ENCODE measurements at places on chromosomes 16 and 17. TPM values are rescaled to one million over a fixed set of nuclear protein-coding genes. Genes with fewer than 3 reads are reported as not detected.

KRT28 gene
- not detected for total RNA-seq

C16orf92 gene
- total RNA-seq, result not detected

KRTAP1-3 gene
- not detected for total RNA-seq

BICDL2 gene
- 1.9 TPM for total RNA-seq

RHBDL1 gene
- 1.5 TPM for total RNA-seq

SMYD4 gene
- total RNA-seq, result 27.4 TPM

NOD2 gene
- 24.1 TPM for total RNA-seq

C16orf46 gene
- total RNA-seq, result 0.73 TPM

TBX21 gene
- total RNA-seq, result 61.1 TPM

MYH1 gene
- total RNA-seq, result not detected

GRAPL gene
- total RNA-seq, result 9.2 TPM

- peak overlapping the region; percentile 94 for H3K27ac ChIP-seq
- peaks cover 33% of the 10 kb centered on the region for H3K4me1 ChIP-seq
- no peaks in the 10 kb centered on the region for H3K36me3 ChIP-seq
- peak overlapping the region; percentile 94 for H3K4me3 ChIP-seq
- peak; percentile 27 for DNase-seq
- H3K27me3 ChIP-seq, result no peaks in the 10 kb centered on the region
These were observed 827 bp upstream of the UBALD1 start for GRCh38 chr16:4615384-4616046.

DNA sequence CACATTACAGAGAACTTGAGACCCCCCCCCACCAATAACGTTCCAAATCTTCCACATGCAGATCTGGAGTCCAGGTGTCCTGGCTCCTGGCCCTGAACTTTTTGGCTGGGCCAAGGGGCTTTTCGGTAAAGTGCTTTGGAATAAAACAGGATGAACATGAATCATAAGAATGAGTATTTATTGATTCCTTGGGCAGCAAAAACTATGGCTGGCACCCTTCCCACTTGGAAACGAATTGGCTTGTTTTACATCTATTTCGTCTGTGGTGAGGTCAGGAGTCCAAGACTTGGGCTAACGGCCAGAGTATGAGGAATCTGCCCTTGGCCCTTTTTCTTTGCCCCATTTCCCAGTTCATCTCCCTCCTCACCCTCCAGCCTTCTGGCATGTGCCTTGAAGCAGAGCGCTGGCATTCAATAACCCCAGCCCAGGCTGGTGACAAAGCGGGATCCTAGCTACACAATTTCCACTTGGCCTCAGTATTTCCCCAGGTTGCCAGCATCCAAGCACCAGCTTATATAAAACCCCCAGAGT, 4.1 kb upstream of the UBTF start:
- H3K27ac ChIP-seq, result no peak overlapping the region
- no peak overlapping the region for H3K4me3 ChIP-seq
- DNase-seq, result no peak
- H3K27me3 ChIP-seq, result no peaks in the 10 kb centered on the region
- H3K36me3 ChIP-seq, result peaks cover 5% of the 10 kb centered on the region
- H3K4me1 ChIP-seq, result peaks cover 10% of the 10 kb centered on the region

DNA sequence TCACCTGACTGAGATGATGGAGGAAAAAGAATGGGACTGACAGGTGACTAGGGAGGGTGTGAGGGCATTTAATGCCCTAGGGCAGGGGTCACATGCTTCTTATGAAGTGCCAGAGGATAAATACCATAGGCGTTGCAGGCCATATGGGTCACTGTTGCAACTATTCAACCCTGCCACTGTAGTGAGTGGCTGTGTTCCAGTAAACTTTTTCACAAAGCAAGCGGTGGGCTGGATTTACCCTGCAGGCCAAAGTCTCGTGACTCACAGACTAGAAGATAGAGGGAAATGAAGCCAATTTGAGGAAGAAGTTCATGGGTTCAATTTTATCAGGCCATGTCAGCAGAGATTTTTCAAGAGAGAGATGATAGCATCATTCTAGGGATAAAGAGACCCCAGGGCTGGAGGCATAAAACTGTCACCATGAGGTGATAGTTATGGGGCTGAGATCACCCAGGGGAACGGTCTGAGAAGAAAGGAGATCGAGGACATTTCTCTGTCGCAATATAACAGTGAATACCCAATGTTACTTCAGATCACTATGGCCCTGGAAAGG, 8.6 kb downstream of the ARHGAP17 start:
- H3K27me3 ChIP-seq, result no peaks in the 10 kb centered on the region
- peaks cover 21% of the 10 kb centered on the region for H3K36me3 ChIP-seq
- no peak overlapping the region for H3K27ac ChIP-seq
- H3K4me1 ChIP-seq, result peaks cover 30% of the 10 kb centered on the region
- DNase-seq, result no peak
- no peak overlapping the region for H3K4me3 ChIP-seq

DNA sequence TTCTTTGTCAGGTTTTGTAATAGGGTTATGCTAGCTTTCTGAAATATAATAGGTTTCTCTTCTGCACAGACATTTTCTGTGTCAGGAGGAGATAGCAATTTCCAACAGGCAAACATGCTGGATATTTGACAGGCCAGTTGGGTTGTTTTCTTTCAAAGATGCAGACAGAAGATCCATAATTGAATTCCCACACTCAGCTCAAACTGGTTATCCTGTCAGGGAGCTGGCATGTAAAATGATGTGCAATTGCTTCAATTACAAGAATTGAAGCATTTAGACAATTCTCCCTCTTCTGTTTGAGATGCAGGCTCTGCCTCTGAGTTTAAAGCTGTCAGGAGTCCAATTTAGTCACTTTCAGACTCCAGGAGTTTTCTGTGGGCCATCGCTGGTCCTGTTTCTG, 146.2 kb upstream of the ZKSCAN2 start:
- H3K36me3 ChIP-seq, result no peaks in the 10 kb centered on the region
- H3K4me1 ChIP-seq, result no peaks in the 10 kb centered on the region
- no peak overlapping the region for H3K27ac ChIP-seq
- H3K4me3 ChIP-seq, result no peak overlapping the region
- no peak for DNase-seq

DNA sequence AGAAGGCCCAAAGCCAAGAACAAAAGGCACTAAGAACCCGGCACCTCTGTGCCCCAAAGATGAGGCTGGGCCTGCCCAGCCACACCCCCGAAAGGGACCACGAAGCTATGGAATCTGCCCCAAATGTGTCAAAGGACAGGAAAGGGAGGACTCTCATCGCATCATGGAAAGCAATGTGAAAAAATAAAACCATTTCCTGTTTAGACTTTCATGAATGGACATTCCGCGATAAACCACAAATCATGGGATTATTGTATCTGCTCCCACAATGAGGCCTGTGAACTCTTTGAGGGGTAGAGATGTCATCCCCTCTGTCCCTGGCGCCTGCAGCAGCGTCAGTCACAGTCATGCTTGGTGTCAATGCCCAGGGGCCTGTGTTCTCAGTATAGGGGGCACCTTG, 135.0 kb downstream of the COPRS start:
- H3K36me3 ChIP-seq, result no peaks in the 10 kb centered on the region
- H3K4me1 ChIP-seq, result no peaks in the 10 kb centered on the region

- peaks cover 9% of the 10 kb centered on the region for H3K27me3 ChIP-seq
- peak overlapping the region; percentile 70 for H3K4me3 ChIP-seq
- peak overlapping the region; percentile 88 for H3K27ac ChIP-seq
- H3K4me1 ChIP-seq, result peaks cover 50% of the 10 kb centered on the region
- no peaks in the 10 kb centered on the region for H3K36me3 ChIP-seq
These were observed 77.0 kb upstream of the TNRC6C start for GRCh38 chr17:77881545-77881944.

GRCh38 chr17:3888343-3889171, 4.3 kb downstream of the CAMKK1 start:
- no peak for DNase-seq
- H3K4me3 ChIP-seq, result no peak overlapping the region
- no peak overlapping the region for H3K27ac ChIP-seq
- no peaks in the 10 kb centered on the region for H3K36me3 ChIP-seq

GRCh38 chr17:67602974-67603373, 114.8 kb upstream of the NOL11 start:
- H3K4me3 ChIP-seq, result no peak overlapping the region
- peak; percentile 54 for DNase-seq
- no peak overlapping the region for H3K27ac ChIP-seq
- no peaks in the 10 kb centered on the region for H3K27me3 ChIP-seq
- no peaks in the 10 kb centered on the region for H3K36me3 ChIP-seq
- H3K4me1 ChIP-seq, result no peaks in the 10 kb centered on the region

DNA sequence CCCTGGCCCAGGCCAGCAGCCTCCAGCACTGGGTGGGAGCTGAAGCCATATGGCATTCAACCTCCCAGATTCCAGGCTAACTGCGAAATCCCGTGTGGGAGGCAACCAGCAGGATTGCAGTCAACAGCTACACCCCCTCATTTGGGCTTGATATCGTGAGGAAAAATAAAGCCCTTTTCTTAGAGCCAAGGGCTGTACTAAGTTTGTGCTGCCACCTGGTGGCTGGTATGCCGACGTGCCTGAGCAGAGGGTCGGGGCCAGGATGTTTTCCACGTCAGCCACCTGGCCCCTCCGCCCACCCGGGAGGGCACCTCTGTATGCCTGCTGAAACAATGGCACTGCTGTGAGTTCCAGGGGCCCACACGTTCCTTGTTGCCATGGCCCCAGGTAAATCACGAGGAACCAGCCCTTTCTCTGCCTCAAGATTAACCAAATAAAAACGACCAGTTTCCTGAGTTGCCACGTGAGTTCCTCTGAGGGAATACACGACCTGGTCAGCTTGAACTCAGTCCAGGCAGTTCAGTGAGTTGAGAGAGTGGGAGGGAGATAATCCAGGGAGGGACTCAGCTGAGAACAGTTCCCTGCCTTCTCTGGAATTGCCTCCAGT, 9.0 kb downstream of the TMEM98 start:
- H3K36me3 ChIP-seq, result no peaks in the 10 kb centered on the region
- H3K4me1 ChIP-seq, result peaks cover 6% of the 10 kb centered on the region
- peaks cover 13% of the 10 kb centered on the region for H3K27me3 ChIP-seq
- H3K4me3 ChIP-seq, result peak overlapping the region; percentile 10
- H3K27ac ChIP-seq, result no peak overlapping the region

DNA sequence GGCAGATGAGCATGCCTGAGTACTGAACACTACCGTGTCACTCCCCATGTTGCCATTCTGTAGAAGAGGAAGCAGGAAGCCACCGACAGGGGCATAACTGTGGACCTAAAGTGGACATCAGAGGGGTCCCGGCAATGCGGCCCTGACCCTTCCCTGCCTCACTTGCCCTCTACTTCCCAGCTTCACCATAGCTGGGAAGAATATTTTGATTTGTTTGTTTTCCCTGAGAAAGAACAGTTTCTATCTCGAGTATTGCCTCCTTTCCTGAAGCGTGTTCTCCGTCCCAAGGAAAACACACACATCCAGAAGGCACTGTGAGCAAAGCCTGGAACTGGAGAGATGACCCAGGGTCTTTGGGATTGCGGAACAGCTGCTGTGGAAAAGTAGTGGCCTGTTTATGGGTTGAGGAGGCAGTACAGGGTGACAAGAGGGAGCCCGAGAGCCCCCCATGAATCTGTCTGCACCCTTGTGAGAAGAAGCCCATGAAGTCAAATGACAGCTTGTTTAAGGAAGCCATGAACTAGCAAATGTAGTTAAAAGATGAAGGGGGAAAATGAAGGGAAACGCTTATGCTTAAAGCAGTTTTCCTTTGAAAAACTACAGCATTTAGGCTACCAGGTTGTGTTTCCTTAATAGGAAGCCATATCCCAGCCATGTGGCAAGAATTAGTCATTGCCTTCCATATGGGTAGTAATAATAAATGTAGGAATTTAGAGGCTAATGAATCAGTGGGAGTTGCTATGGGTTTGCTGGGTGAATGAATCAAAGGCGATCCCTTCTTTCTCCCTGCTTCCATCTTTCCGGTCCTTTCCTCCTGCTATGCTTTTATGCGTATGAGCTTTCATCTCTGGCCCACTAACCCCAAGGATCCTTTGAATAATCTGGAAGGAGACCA, 90.0 kb upstream of the TBX2 start:
- H3K4me1 ChIP-seq, result no peaks in the 10 kb centered on the region
- H3K4me3 ChIP-seq, result no peak overlapping the region
- H3K27me3 ChIP-seq, result no peaks in the 10 kb centered on the region
- H3K36me3 ChIP-seq, result no peaks in the 10 kb centered on the region

GRCh38 chr16:49799172-49799571, 56.7 kb downstream of the ZNF423 start:
- H3K27ac ChIP-seq, result no peak overlapping the region
- no peak for DNase-seq
- H3K4me3 ChIP-seq, result no peak overlapping the region
- H3K4me1 ChIP-seq, result no peaks in the 10 kb centered on the region
- no peaks in the 10 kb centered on the region for H3K36me3 ChIP-seq
- peaks cover 2% of the 10 kb centered on the region for H3K27me3 ChIP-seq
